ENCODE measurements at places on chromosomes 1 and 21. TPM values are rescaled to one million over a fixed set of nuclear protein-coding genes. Genes with fewer than 3 reads are reported as not detected.

INSRR gene
- 3.0 TPM for total RNA-seq

DEPDC1 gene
- total RNA-seq: 3.0 TPM

TMPRSS15 gene
- total RNA-seq: not detected

BTG2 gene
- total RNA-seq: 131 TPM

FAM151A gene
- not detected for total RNA-seq

C1orf56 gene
- total RNA-seq: 17.3 TPM

CD244 gene
- 0.55 TPM for total RNA-seq

SWT1 gene
- total RNA-seq: 7.3 TPM

TXNDC12 gene
- total RNA-seq: 46.1 TPM

FCRL4 gene
- total RNA-seq: 0.28 TPM

RGS7 gene
- total RNA-seq: 1.3 TPM

DYNLT5 gene
- total RNA-seq: 1.2 TPM

CD34 gene
- 47.7 TPM for total RNA-seq

SLAMF6 gene
- 0.64 TPM for total RNA-seq

OTUD3 gene
- 16.5 TPM for total RNA-seq

ANKRD34A gene
- 2.4 TPM for total RNA-seq

TRAF3IP3 gene
- 0.73 TPM for total RNA-seq

CTSE gene
- not detected for total RNA-seq

OR14K1 gene
- 0.91 TPM for total RNA-seq

ESRRG gene
- 4.1 TPM for total RNA-seq

ERG gene
- total RNA-seq: 2.6 TPM

LRRC8C gene
- total RNA-seq: 12.4 TPM

DNAJC6 gene
- 3.5 TPM for total RNA-seq

OLIG2 gene
- not detected for total RNA-seq

SLC30A10 gene
- 1.4 TPM for total RNA-seq

SPRR2F gene
- not detected for total RNA-seq

CD52 gene
- total RNA-seq: 3.2 TPM
